NCI-H1694 treated with DMSO at 0.1 percent for 48 hours (cell line): ENCODE measurements at places on chromosomes 4 and X.

DNA sequence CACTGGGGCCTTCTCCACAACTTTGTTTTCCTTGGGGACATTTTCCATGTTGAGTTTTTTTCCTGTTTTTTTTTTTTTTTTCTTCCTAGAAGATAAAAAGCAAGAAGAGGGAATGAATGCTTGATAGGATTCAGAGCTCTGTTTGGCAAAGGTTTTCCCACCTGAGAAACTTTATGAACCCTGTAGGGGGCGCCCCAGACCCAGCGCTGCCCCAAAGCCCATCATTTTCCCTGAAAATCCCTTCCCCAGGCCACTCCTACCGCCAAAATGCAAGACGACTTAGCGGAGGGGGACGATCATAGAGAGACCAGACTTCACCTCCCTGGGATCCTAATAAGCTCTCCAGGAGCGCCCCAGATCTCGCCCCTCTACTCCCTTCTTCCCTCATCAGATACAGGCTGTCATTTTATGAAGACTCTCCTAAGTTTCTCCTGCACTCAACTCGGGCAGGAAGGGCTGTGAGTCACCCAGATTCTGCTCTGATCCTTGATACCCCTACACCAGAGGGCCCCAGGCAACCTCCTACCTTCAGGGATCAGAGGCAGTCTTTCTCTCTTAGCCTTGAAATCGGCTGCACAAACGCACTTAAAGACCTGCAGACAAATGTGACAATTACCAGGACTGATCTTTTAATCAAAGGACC, 1.4 kb downstream of the BEX5 start:
- DNase-seq: peak; percentile 48

DNA sequence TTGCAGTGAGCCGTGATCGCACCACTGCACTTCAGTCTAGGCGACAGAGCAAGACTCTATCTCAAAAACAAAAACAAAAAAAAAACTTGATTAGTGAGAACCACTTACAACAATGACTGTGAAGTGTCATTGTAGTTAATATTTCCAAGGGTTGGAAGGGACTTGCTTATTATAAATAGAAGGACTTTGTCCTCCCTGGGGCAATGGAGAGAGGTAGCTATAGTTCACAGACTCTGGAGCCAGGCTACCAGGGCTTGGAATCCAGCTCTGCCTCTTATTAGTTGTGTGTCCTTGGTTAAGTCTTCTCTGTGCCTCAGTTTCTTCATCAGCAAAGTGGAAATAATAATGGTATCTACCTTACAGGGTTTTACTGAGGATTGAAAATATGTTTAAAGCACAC, 51.6 kb downstream of the TMEM150C start:
- DNase-seq: no peak

- no peak for DNase-seq
These were observed 60.5 kb upstream of the RPL34 start for GRCh38 chr4:108559911-108560310.

DNA sequence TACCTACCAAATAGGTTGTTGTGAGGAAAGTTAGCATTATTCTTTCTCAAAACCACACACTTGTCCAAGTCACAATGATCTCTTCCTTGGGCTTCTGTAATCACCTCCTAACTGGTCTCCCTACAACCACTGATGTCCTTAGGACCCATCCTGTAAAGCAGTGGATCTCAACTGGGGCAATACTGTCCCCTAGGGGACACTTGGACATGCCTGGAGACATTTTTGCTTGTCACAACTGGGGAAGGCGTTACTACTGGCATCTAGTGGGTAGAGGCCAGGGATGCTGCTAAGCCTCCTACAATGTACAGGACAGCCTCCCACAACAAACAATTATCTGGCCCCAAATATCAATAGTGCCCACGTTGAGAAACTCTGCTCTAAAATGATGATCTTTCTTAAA, 118.7 kb upstream of the AP1S2 start:
- no peak for DNase-seq

DNA sequence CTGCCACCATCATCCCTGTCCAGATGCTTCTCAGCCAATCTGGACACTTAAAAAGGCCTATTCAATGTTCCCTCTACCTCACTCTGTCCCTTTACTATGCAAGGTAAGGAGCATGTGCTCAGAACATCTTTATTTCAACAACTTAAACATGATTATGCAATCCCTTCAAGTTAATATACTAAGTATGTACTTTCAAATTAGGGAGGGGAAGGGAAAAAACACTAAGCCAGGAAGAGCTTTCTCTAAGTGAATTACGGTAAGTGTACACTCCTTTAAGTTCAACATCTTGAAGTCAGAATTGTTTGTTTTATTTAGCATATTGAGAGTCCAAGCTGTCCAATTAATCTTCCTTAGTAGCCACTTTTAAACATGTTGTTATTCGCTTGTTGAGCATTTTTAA, 14.1 kb downstream of the SLC10A7 start:
- no peak for DNase-seq

DNA sequence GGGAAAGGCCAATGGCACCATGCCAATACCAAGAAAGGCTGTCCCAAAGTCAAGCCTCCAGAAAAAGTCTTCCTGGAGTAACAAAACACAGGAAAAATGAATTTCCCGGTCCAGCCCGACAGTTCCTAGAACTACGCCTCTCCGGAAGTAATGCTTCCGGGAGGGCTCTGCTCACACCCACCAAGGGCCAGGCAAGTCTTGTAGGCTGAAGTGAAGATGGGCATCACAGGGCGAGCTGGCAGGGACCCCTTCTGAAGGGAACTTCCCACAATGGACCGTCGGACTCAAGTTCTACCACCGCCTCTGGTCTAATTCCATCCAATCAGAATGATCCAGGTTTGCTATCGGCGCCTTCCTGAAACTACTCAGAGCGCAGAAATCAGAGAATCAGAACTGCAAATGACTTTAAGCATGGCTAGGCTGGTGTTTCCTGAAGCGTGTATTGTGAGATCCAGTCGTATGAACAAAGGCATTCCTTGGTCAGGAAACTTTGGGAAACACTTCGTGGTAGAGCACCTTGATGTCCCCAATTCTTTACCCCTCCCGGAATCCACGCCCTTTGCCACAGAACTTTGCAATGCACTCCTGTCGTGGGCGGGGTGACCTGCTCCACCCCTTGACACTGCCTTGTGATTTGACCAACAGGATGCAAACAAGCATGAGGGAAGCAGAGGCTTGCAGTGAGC, 127.8 kb downstream of the BCOR start:
- no peak for DNase-seq

GRCh38 chr4:36476135-36476534, 194.7 kb downstream of the DTHD1 start:
- DNase-seq: no peak

- DNase-seq: no peak
These were observed 227.3 kb upstream of the TET2 start for GRCh38 chr4:104919406-104919805.

- DNase-seq: no peak
These were observed 4.8 kb upstream of the CCSER1 start for GRCh38 chr4:90122355-90122748.

GRCh38 chr4:182091128-182091527, 152.1 kb upstream of the TENM3 start:
- DNase-seq: no peak

- peak; percentile 4 for DNase-seq
These were observed 167.7 kb downstream of the DCAF12L2 start for GRCh38 chrX:125998432-125998831.

- DNase-seq: no peak
These were observed 1.5 kb downstream of the KLF8 start for GRCh38 chrX:56233682-56234081.

- no peak for DNase-seq
These were observed 417.4 kb downstream of the TLL1 start for GRCh38 chr4:166290426-166290825.

- DNase-seq: peak; percentile 31
These were observed 23.2 kb upstream of the AASDH start for GRCh38 chr4:56410247-56411062.

- no peak for DNase-seq
These were observed 26.7 kb downstream of the NR3C2 start for GRCh38 chr4:148415500-148415899.

DNA sequence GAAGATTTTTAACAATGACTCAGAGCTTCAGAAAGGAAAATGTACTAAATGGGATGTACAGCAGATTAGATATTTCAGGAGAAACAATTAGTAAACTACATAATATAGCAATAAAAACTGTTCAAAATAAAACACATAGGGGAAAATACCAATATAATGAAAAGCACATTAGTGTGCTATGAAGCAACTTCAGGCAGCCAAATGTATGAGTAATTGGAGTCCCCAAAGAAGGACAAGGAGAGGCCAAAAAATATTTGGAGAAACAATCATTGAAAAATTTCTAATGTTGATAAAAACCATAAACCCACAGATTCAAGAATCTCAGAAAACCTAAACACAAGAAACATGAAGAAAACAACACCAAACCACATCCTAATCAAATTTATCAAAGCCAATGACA, 129.3 kb upstream of the CHRDL1 start:
- no peak for DNase-seq

DNA sequence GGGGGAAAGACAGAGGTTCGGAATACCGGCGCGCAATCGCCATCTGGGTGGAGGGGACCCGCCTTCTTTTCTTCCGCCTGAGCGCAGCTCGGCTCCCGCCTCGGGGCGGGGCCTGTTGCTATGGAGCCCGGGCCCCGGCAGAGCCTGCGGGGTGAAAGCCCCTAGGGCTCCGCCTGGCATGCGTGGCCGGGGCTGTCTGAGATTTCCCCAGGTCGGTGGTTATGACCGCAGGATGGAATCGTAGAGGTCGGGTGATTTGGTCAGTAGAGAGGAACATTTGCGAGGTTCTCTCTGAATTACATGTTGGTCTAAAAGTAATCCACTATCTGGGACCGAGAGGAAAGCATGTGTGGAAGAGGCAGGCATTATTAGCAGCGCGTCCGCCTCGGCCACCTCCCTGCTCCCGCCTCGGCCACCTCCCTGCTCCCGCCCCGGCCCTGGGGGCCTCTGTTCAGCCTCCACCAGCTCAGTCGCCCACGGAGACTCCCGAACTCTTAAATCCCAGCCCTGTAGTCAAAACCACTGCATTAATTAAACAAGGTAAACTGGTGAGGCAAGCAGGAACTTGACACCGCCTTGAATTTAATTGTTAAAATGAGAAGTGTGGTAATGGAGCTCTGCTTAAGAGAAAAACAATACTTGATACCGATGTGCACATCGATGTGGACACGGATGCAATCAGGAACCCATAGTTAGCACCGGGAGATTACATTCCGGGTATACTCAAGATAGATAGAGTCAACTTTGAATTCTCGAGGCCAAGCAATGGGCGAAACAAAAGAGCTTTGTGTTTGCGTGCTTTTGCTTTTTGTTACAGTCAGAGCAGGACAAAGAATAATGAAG, 45.2 kb downstream of the TRIM2 start:
- peak; percentile 67 for DNase-seq

DNA sequence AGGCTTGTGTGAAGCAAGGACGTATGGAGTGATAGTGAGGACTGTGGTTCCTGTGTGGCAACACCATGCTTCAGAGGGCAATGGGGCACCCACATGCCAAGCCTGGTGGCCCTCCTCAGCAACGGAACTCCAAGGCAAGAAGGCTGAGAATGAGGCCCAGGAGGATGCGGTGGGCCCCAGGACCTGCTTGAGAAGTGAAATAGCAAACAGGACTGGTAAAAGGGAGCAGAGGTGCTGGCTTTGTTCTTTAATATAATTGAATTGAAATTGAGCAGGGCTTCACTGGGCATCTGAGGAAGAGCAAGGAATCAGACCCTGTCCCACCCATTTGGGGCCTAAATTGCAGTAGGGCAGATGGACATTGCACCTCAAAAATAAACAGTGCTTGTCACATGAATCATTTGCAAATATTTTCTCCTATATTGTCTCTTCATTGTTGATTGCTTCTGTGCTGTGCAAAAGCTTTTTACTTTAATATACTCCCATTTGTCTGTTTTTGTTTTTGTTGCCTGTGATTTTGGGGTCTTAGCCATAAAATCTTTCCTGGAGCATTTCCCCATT, 2.3 kb downstream of the TMEM187 start:
- DNase-seq: no peak

GRCh38 chrX:150370589-150371312, 7.6 kb downstream of the MAMLD1 start:
- DNase-seq: no peak

DNA sequence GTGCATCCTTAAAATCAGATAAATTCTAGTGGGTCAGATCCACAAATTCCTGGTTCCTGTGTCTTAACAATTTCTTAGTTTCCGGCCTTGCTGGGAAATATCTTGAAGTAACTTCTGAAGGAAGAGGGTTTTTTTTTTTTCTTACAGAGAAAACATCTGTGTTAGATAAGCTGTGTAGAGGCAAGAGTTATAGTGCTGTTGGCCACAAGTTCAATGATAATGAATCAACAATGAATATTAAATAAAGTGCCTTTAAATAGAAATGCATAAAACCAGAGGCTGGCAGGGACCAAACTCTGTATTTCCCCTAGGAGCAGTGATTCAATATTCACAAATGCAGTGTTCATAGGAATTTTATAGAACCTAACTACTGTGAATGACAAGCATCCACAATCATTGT, 711.9 kb upstream of the ATOH1 start:
- no peak for DNase-seq

GRCh38 chr4:46404981-46405380, 15.1 kb upstream of the GABRA2 start:
- no peak for DNase-seq

- DNase-seq: peak; percentile 9
These were observed 54.4 kb downstream of the FAT1 start for GRCh38 chr4:186669159-186669731.

DNA sequence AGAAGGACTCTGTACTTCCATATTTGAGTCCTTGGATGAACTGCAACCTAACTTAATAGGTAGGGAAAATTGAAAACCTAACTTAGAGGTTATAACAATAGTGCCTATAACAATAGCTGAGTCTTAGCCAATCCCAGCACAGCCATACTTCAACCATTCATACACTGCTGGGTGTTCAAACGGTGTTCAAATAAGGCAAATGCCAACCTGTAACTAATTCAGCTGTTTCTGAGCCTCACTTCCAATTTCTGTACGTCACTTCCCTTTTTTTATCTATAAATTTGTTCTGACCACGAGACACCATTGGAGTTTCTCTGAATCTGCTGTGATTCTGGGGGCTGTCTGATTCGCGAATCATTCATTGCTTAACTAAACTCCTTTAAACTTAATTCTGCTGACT, 9.6 kb upstream of the GRSF1 start:
- DNase-seq: no peak

GRCh38 chr4:925771-926500, 6.2 kb downstream of the GAK start:
- no peak for DNase-seq

DNA sequence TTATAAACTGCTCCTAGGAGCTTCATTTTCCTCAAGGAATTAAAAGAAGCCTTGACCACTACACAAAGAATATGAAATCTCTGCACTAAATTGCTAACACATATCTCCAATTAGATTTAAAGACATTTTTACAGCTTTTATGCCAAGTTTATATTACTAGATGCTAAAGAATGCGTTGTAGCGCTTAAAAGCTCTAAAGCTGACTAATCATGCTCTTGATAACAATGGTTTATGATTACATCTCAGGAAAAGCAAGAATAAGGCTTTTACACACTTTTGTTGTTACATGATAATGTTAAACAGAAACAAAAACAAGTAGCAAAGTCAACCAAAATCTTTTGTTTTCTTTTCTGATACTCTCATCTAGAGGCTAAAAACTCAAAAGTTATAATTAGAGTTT, 44.7 kb downstream of the SLC10A7 start:
- no peak for DNase-seq

- no peak for DNase-seq
These were observed 51.1 kb downstream of the TMEM156 start for GRCh38 chr4:38980903-38981676.
